ENCODE measurements at places on chromosomes 6 and 20.

DNA sequence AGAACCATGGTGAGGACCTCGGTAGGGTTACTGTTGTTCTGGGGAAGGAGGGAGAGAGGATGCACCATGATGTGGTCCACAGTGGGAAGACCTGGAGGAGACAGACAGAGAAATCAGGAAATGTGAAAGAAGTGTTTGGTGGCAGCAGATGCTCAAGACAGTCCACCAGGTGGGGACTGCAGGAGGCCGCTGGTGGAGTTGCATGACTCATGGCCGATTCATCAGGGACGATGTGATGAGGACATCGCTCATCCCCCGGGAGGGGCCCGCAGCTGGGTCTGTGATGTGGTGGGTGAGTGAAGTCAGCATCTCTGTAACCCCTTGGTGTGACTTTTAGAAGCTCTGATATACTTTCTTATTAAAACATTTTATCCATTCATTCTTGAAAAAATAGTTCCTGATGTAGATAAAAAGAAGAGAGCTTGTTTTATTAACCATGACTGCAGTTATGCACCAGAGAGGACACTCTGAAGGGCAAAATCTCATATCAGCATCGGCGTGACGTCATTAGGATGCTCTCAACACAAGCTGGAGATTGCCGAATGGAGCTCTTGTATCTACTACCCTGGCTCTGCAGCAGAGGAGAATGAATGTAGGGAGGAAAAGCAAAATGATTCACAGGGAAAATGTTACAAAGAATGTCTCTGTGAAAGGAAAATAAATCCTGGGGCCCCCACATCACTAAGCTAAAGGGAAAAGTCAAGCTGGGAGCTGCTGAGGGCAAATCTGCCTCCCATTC, 71.2 kb downstream of the RAMACL start:
- DNase-seq, result no peak

DNA sequence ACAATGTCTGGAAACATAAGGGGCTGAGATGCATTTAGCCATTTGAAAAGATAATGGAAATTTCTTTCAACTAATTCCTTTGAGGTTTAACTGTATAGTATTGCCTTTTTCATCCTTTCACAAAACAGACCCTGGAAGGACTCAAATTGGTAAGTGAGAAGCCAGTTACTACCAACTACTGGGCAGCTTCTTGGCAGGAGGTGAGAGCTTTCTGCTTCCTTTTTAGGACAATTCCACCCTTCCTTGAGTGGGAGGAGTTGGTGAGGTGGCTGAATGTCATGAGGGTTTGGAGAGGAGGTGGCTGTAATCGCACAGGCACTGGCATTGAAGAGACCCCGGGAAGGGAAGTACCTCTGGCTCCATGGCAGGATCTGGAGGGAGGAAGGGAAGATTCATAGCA, 341.1 kb downstream of the NRN1 start:
- no peak for DNase-seq

- DNase-seq, result no peak
Measured at GRCh38 chr20:60211618-60212463, 253.6 kb downstream of the CDH26 start.

DNA sequence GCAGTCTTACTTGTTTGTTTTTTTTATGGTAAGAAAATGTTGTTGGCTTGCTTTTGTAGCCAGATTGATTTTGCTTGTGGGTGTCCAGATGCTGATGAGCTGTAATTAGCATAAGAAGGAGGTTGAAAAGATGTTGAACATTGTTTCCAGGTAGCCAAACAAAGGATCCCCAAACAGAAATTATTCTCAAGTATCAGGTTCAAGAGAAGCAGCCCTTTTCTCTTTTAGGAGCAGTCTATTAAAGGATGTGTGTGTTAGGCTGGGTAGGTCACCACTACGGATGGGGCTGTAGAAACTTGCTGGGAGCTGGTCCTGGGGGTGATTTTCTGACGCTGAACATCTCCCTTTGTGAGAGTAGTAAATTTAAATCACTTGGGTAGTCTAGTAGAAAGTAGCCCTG, 86.9 kb upstream of the VSTM2L start:
- no peak for DNase-seq

DNA sequence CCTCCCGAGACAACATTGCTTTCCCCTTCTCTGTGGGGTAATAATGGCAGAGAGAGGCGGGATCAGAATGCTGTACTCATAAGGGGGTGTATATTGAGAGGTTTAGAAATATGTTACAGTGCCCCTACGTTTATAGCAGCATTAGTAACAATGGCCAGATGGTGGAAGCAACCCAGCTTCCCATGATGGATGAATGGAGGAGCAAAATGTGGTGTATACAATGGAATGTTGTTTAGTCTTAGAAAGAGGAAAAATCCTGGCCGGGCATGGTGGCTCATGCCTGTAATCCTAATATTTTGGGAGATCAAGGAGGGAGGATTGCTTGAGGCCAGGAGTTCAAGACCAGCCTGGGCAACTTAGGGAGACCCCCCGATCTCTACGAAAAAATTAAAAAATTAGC, 12.9 kb downstream of the BANF2 start:
- no peak for DNase-seq

GRCh38 chr6:36071281-36071680, 43.7 kb downstream of the MAPK14 start:
- no peak for DNase-seq

GRCh38 chr20:2891343-2891742, 18.1 kb downstream of the PTPRA start:
- no peak for DNase-seq

- DNase-seq, result no peak
Measured at GRCh38 chr6:376827-377640, 14.5 kb upstream of the IRF4 start.

GRCh38 chr6:55925292-55925691, 49.9 kb upstream of the BMP5 start:
- DNase-seq, result no peak

DNA sequence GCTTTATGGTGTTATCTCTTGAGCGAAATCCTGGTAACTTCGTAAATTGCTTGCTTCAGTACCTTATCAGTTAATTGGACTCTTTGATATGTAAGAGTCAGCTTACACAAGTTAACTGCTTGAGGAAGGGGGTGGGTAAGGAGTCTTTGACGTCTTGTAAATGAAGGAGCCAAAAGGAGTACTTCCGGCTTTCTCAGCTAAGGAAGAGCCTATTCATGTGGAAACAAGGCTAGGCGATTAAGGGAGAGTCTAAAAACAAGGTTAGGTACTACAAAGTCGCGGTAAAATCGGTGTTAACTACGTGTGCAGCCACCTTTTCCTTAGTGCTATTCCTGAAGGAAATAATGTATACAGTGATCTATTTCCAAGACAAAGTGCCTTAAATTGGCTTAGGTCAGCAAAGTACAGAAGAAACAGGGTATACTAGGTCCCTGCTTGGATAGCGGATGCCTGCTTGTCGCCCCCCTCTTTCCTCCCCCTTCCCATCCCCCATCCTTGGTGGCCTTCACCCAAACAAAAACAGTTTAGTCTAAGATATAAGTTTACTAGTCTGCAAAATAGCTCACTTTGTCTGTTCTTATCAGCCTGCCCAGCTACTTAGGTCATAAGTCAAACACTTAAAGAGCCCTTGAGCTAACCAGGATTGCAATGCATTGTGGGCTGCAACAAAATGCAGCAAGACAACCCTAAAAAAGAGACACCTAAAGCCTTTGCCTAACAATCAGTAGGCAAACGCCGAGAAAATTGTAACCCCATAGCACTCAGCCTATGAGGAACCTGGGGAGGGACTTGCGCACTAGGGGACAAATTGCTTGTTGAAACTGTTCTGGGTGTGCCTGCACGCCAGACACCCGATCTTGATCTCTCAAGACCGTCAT, 147.3 kb downstream of the TRIM27 start:
- no peak for DNase-seq

- DNase-seq, result no peak
Measured at GRCh38 chr20:9330151-9330550, 184.2 kb upstream of the LAMP5 start.

GRCh38 chr20:53984356-53985149, 85.8 kb downstream of the BCAS1 start:
- no peak for DNase-seq

GRCh38 chr6:124947971-124948451, 14.2 kb upstream of the RNF217 start:
- DNase-seq, result no peak

- no peak for DNase-seq
Measured at GRCh38 chr6:125867483-125867942, 76.8 kb downstream of the NCOA7 start.
